ENCODE measurements at places on chromosomes 1 and 21.
A peak's percentile ranks its signal among the peaks of the same experiment; 100 is the strongest.

- DNase-seq, result no peak
Measured at GRCh38 chr1:185564816-185565215, 169.4 kb upstream of the HMCN1 start.

GRCh38 chr1:222995236-222995580, 147.8 kb downstream of the TLR5 start:
- DNase-seq, result peak; percentile 67

GRCh38 chr1:213538251-213538650, 449.5 kb upstream of the PROX1 start:
- DNase-seq, result no peak

DNA sequence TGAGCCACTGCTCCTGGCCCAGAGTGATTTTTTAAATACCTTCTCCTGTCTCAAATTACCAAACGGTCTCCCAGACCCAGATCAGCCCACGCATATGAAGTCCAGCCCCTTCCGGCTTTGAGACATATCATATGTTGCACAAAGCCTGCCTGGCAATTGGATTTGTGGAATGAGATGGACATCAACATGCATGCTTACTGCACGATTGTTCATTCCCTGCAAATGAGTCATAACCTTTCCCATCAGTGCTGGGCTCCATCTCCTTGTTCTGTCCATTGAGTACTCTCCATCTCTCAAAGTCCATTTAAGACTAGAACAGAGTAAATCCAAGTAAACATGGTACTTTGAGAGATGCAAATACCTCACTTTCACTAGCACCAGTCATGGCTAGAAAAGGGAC, 612.2 kb upstream of the USP24 start:
- peak; percentile 99 for DNase-seq

GRCh38 chr1:167516404-167517388, 1.6 kb downstream of the CD247 start:
- DNase-seq, result no peak

GRCh38 chr1:215860833-215861232, 293.7 kb downstream of the KCTD3 start:
- DNase-seq, result no peak

- no peak for DNase-seq
Measured at GRCh38 chr1:9422911-9423505, 116.3 kb upstream of the SLC25A33 start.

- DNase-seq, result peak; percentile 81
Measured at GRCh38 chr1:175471039-175471800, 272.2 kb downstream of the TNR start.

DNA sequence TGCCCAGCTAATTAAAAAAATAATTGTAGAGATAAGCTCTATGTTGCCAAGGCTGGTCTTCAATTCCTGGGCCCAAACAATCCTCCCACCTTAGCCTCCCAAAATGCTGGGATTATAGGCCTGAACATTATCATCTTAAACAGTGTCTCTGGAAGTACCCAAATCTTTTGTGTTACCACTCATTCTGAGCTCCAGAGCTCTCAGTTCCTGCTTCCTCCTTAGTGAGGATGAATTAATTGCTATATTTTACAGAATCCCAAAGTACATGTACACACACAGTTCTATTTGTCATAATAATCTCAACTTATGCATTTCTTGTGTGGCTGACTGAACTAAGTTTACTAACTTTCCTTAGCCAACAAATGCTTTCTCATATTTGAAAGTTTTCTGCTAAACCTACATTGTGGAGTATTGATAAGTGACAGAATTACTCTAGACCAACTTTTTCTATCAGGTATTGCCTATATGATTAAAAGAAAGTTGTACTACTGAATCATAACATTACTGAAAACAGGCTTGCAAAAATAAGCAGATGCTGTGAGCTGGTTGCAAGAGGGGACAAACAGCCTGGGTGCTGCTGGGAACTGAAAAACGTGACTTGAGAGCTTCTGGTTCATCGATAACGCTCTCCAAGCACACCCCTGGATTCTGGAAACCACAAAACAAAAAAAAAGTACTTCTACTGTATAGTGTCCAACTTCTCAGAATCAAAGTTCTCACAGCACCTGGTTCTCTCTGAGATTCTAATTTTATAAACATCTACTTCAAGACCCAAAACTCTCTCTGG, 15.3 kb downstream of the VAV3 start:
- DNase-seq, result no peak
